ENCODE measurements at places on chromosomes 7 and 10.

DNA sequence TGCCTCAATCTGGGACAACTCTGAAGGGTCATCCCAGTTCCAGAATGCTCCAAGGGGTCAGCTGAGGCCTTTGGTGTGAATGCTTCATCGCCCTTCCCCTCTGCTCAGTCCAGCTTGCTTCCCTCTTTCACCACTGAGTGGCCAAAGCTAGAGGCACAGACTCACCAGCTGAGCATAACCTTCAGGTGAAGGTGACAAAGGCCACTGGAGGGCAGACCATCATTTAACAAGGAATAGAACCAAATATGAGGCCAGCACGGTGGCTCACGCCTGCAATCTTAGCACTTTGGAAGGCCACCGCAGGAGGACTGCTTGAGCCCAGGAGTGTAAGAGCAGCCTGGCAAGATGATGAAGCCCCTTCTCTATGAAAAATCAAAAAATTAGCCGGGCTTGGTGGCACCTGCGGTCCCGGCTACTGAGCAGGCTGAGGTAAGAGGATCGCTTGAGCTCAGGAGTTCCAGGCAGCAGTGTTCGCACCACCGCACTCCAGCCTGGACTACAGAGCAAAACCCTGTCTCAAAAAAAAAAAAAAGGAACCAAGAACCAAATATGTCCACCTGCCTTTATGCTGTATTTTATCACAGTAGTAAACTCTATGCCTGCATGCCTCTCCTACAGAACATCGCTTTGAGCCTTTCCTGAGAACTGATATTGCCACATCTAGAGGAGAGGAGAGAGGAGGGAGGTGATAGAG is 13.4 kb downstream of the PRKAG2 start:
- no peak for DNase-seq
- no peaks in the 10 kb centered on the region for H3K36me3 ChIP-seq
- H3K27ac ChIP-seq = no peak overlapping the region
- no peak overlapping the region for H3K4me3 ChIP-seq
- H3K4me1 ChIP-seq = 0 out of 2 replicates have a peak, but pooled peaks cover 2% of the 10 kb centered on the region

DNA sequence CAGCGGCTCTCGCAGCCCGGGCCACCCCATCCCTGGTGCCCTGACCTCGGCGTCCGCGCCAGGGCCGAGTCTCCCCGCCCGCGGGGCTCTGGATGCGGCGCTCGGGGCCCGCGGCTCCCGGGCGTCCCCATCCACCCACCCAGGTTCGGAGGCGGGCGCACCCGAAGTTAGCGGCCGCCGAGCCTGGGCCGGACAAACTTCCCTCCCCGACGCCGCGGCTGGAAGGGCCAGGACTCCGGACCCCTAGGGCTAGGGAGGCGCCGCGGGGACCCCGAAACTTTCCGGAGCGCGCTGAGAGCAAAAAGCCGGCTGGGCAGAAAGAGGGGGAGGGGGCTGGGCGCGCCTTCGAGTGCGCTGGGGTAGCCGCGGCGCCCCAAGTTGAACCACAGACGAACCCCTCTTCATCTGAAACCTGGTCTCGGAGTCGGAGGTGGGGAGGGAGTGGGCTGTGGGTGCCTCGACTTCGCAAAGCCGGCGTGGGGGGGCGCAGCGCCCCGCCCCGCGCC is 3.7 kb upstream of the ELFN1 start:
- no peak overlapping the region for H3K27ac ChIP-seq
- DNase-seq = peak; percentile 59
- no peaks in the 10 kb centered on the region for H3K4me1 ChIP-seq
- no peaks in the 10 kb centered on the region for H3K36me3 ChIP-seq
- H3K4me3 ChIP-seq = peak overlapping the region; percentile 81

DNA sequence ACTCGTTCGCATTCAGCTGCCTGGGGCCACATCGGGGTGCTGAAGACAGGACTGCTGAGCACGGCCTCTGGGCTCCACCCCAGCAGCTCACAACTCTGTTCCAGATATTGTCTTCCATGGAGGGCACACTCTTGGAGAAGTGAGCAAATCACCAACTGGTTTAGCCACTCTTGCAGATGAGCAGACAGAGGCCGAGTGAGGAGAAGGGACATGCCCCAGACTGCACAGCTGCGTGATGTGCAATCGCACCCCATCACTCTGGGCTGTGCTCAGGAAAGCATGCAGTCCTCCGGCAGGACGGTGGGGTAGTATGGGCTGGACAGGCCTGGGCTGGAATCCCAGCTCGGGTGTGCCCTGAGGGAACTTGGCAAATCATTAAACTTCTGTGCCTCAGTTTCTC is 111.6 kb downstream of the FAM53B start:
- H3K36me3 ChIP-seq = no peaks in the 10 kb centered on the region
- no peaks in the 10 kb centered on the region for H3K27me3 ChIP-seq
- no peak overlapping the region for H3K27ac ChIP-seq

DNA sequence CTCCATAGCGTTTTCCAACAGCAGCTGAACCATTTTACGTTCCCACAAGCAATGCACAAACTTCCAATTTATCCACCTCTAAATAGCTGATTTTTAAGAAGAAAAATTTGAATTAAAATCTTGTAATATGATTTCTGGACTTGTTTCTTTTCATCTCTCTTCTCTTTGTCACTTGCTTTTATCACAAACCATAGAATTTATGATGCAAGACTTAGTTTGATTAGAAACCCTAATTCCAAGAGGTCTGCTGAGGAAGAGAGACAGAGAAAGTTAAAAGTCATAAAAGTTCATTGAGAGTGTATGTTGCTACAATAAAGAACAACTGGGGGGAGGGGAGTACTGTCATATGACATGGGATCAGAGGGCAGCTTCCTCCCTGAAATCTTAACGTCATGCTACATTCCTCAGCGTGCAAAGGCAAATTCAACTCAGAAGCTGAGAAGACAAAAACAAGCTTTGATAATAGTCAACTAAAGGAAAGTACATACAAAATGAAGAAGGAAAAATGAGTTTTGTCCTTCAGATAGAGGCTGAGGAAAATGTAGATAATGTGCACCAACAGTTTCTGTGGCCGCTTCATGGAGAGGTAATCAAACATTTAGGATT is 18.4 kb upstream of the CUBN start:
- H3K27me3 ChIP-seq = no peaks in the 10 kb centered on the region
- no peak overlapping the region for H3K4me3 ChIP-seq
- no peak overlapping the region for H3K27ac ChIP-seq
- no peaks in the 10 kb centered on the region for H3K4me1 ChIP-seq
- H3K36me3 ChIP-seq = no peaks in the 10 kb centered on the region

DNA sequence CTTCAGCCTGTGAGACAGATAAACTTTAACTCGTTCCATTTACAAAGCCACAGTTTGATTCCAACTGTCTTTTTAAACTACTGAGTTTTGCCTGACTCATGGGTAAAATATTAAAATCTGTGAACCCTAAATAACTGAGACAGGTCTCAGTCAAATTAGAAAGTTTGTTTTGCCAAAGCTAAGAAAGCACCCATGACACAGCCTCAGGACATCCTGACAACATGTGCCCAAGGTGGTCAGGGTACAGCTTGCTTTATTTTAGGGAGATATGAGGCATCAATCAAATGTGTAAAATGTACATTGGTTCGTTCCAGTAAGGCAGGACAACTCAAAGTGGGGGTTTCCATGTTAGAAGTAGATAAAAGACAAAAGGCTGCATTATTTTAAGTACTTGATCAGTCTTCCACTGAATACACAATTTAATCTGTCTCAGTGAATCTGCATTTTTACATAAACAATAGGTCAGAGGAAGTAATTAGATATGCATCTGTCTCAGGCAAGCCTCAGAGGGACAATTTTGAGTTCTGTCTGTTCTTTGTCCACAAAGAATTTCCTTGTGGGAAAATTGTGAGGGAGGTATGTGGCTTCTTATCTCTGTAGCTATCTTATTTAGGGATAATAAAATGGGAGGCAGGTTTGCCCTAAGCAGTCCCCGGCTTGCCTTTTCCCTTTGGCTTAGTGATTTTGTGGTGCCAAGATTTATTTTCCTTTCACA is 11.0 kb upstream of the PIP start:
- H3K27me3 ChIP-seq = no peaks in the 10 kb centered on the region
- no peak overlapping the region for H3K27ac ChIP-seq
- no peak overlapping the region for H3K4me3 ChIP-seq
- no peaks in the 10 kb centered on the region for H3K4me1 ChIP-seq
- DNase-seq = no peak

DNA sequence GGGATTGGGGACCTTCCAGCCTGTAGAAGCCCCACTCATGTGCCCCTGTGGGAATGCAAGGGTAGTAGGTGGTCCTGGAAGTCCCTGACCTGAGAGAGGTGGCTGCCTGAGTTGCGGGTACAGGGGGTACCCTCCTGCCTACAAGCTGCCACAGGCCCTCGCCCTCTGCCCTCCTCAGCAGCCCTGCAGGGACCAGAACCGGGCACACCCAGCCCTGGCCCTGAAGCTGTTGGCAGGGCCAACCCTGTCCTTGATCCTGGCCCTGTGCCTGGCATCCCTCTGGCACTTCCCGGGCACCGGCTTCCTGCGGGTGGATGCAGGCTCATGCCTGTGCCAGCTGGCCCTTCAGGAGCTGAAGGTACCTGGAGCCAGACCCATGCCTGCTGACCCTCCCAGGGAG is 54.9 kb upstream of the ELN start:
- H3K4me3 ChIP-seq = no peak overlapping the region
- H3K36me3 ChIP-seq = no peaks in the 10 kb centered on the region
- H3K27me3 ChIP-seq = no peaks in the 10 kb centered on the region

DNA sequence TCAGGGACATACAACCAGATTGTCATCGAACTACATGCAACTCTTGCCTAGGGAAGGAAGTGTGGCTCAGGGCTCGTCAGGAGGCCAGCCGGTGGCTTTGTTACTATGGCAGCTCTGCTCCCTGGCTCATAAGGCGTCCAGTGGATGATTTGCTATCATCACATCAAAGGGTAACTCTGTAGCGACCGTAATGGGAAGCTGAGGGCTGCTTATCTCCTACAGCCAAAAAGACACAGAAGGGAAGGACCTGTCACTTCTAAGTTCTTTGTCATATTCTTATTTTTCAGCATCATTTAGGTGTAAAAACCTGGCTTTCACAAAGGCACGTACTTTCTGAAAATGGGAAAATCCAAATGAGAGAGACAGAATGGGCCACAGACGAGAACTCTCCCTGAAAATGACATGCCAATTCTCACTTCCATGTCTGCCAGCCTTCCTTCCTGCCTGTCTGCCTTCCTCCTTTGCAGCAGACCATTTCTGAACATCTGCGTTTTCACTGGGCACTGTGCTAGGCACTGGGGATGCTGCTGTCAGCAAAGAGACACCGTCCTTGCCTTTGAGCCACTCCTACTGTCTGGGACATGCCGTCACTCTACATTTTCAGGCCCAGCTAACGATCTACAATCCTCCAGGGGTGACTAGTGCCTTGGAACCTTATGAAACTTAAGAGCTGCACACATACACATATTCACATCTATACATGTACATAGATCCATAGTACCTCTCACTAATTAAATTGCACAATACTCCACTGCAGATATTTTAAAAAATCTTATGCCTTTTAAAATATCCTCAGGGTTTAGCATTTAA is 26.9 kb downstream of the ENKUR start:
- no peaks in the 10 kb centered on the region for H3K4me1 ChIP-seq
- H3K27ac ChIP-seq = no peak overlapping the region
- H3K4me3 ChIP-seq = no peak overlapping the region
- DNase-seq = no peak

- no peak overlapping the region for H3K27ac ChIP-seq
- DNase-seq = no peak
- no peaks in the 10 kb centered on the region for H3K27me3 ChIP-seq
- no peaks in the 10 kb centered on the region for H3K4me1 ChIP-seq
- H3K4me3 ChIP-seq = no peak overlapping the region
- H3K36me3 ChIP-seq = no peaks in the 10 kb centered on the region
These were observed 257.2 kb upstream of the CTBP2 start for GRCh38 chr10:125417605-125418004.

- H3K27ac ChIP-seq = no peak overlapping the region
- no peak for DNase-seq
- H3K4me1 ChIP-seq = no peaks in the 10 kb centered on the region
- H3K4me3 ChIP-seq = no peak overlapping the region
These were observed 133.0 kb downstream of the TSPAN12 start for GRCh38 chr7:120724955-120725354.

- H3K4me3 ChIP-seq = no peak overlapping the region
- H3K36me3 ChIP-seq = no peaks in the 10 kb centered on the region
- H3K4me1 ChIP-seq = no peaks in the 10 kb centered on the region
- no peaks in the 10 kb centered on the region for H3K27me3 ChIP-seq
These were observed 103.4 kb downstream of the WNT2 start for GRCh38 chr7:117219485-117219884.

DNA sequence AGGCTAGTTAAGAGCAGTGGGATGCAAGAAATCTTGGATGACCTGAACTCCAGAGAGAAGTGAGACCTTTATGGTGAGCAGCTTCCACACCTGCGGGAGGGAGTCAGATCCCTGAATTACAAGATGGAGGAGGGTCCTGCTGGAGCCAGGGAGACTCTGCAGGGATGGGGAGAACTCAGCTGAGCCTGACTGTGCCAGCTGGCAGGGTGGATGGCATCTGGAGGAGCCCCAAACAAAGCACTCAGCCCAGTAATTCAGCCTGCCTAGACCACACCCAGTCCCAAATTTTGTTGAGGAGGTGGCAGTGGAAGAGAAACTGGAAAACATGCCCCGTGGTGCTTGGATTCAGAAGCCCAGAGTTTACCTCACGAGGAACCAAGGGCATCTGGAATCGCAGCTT is 208.2 kb downstream of the WDR11 start:
- H3K36me3 ChIP-seq = no peaks in the 10 kb centered on the region
- no peak for DNase-seq
- H3K4me3 ChIP-seq = no peak overlapping the region
- no peak overlapping the region for H3K27ac ChIP-seq
- no peaks in the 10 kb centered on the region for H3K27me3 ChIP-seq

DNA sequence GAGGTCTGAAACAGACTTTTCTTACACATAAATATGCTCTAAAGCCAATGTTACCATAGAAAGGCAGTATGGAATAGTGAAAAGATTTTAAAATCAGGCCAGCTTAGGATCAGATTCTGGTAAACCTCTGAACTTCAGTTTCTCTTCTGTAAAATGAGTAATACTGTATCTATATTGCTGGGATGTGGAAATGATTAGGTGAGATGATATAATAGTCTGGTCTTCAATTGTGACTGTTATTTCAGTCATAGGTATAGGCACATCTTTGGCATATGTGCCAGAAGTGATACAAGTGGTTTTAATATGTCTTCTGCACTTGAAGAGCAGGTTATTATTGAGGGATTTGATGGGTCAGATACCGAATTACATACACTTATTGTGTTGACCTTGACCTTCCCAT is 7.2 kb downstream of the ZNF277 start:
- H3K4me1 ChIP-seq = peaks cover 9% of the 10 kb centered on the region
- no peak overlapping the region for H3K27ac ChIP-seq
- no peaks in the 10 kb centered on the region for H3K27me3 ChIP-seq
- no peak overlapping the region for H3K4me3 ChIP-seq
- no peak for DNase-seq

DNA sequence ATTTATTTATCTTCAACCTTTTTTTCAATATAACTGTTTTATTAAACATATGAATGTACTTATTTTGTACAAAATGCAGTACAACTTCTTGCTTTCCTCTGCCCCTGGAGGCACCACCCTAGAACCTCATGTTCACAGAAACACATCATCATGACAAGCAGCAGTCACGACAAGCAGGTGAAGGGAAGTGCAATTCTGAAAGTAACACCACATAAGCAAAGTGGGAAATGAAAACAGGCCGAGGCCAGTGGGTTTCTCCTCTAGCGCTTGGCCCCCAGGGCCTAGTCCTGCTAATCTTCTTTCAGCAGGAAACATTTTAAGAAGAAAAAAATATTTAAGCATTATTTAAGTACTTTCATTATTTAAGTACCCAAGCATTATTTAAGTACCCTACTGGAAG is 598.1 kb downstream of the SH2D4B start:
- no peak overlapping the region for H3K4me3 ChIP-seq
- H3K27me3 ChIP-seq = no peaks in the 10 kb centered on the region
- no peaks in the 10 kb centered on the region for H3K36me3 ChIP-seq
- no peak for DNase-seq
- no peaks in the 10 kb centered on the region for H3K4me1 ChIP-seq
- no peak overlapping the region for H3K27ac ChIP-seq
